ENCODE measurements at places on chromosomes 3 and 15.

GRCh38 chr3:183315739-183316138, 62.7 kb downstream of the B3GNT5 start:
- no peak for DNase-seq

DNA sequence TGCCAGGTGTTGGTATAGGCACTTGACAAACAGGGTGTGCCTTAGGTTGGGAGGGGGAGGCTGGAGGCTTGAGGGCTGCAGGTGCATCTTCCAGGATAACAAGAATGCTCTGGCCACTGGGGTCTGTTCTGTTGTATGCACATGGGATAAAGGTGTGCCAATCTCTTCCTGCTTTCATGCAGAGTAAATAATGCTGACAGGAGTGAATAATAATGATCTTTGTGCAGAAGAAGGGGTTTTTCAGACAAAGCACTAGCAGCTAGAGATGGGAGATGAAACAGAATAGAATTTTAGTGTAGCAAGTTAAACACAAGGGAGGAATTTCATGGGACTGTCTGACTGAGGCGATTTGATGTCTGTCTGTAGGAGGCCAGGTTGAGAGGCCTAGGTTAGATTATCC, 1.9 kb upstream of the ROPN1 start:
- no peak for DNase-seq

- DNase-seq, result no peak
Measured at GRCh38 chr3:72303926-72304325, 519.0 kb upstream of the PROK2 start.

GRCh38 chr3:170695486-170696064, 109.7 kb upstream of the SLC7A14 start:
- DNase-seq, result no peak

DNA sequence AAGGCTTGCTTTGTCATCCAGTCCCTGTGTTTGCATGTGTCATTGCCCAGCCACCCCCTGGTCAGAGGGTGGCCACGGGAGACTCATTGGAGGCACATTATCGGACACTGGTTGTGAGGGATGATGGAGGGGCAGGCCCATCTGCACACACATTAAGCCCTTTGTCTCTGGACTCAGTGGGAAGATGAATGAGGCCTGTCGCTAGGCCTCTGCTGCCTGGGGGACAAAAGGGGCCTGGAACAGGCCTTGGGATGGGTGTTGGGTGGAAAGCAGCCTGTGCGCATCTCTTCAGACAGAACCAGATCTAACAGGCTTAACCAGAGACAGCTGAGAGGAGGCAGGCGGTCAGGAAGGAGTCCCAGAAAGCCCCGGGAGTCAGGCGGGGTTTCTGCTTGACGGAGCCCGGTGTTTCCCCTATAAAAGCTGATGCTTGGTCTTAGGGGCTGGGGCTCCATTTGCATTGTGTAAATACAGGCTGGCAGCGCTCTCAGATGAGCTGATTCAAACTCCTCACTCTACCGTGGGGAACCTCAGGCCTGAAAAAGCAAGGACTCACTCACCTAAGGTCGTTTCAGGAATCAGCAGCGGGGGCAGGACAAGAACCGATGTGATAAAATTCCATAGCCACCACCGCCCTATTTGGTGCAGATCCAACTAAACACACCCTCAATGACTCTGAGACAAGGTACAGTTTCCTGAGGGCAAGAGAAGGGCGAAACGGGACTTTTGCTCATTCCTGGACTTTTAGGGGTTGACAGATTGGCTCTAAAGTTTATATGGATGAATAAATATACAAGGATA, 17.1 kb upstream of the SKIC8 start:
- DNase-seq, result no peak

DNA sequence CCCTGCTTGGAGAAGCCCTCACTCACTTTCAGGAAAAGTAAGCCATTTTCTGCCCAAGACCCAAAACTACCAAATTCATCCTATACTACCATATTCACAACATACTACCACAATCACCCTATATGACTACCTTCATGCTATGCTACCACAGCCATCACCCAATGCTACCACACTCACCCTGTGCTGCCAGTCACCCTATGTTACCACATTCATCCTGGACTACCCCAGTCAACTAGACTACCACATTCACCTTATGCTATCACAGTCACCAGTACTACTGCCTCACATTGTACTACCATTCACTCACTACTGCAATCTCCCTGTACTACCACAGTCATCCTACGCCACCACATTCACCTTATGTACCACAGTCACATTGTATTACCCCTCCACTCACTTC, 58.4 kb upstream of the CDV3 start:
- no peak for DNase-seq

DNA sequence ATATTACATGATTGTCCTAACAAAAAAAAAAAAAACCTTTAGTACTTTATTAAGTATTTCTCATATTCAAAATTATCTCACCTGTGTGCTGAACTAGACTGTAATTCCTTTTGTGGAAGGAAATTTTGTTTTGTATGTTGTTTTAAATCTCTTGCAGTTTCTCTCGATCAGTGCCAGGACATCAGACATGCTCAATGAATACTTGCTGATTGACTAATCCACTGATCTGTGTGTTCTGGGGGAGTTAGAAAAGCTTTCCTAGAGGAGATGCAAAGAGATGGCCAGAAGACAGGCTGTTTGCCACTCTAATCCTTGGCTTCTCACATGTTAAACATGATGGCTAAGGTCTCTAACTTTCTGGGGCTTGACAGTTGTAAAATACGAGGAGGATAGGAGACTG, 233.3 kb upstream of the NR2E3 start:
- no peak for DNase-seq

- DNase-seq, result peak; percentile 22
Measured at GRCh38 chr3:87771337-87772192, 287.2 kb downstream of the CGGBP1 start.

DNA sequence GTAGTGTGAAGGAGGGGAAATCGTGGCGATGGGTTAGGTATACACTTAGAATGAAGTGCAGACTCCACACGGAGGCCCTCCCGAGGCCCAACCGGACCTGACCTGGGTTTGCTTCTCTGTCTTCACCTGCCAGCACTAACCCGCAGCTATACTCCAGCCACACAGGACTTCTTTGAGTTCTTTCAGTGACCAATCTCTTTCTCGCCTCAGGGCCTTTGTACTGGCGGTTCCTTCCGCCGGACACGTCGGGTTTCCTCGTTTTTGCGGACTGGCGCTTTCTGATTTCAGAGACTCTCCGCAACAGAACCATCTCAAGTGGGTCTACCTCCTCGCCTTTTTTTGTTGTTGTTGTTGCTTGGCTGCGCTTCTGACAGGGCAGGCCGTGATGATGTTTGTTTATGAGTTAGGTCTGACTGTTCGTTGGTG, at the start of gene NEIL1:
NEIL1 (plus strand) TSS at position 244 of the 426 bp plus-strand sequence. CDS start 1,867 bp downstream, outside the sequence.
- no peak for DNase-seq

DNA sequence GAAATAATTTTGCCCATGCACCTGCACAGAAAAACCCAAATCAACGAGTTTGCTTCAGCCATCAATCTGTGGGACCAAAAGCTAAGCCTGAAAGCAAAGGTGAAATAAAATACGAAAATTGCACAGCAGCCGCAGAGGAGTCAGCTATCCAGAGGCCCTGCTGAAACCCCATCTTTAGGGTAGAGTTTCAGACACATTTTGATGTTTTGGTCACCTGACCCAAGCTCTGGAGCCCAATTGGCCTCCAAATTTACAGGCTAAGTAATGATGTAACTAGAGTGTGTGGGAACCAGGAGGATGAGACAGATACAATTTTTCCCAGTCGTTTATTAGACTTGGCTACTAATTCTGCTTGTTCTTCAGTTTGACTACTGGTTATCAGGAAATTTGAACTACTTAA, 308.6 kb upstream of the ATP11B start:
- DNase-seq, result no peak

DNA sequence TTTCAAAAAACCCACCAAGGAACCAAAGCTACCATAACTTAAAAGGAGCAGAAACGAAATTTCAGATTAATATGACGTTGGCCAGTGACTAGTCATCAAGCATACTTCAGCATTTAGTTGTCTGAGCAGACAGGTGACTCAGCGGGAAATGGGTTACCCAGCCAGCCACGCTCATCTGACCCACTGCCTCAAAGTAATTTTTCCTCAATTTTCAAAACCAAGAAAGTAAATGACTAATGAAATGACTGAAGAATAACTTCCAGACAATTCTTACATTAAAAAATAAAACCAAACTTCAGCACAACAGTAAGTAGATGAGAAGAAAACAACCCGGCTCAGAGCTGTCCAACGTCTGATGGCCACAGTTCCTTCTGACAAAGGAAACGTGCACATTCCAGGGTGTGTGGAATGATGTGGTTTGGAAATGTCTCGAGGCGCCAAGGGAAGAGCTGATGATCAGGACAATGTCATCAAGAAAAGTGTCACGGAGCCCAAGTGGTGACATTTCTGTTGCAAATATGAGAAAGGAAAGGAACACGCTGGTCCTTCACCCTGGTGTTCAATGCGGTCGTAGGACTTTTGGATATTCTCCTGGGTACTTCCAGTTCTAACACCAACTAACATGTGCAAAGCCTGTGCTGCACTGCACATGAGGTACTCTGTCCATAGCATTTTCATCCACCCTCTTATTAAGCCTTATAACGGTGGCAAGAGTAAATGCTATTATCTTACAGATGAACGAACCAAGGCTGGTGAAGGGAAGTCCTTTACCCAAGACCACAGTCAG, 79.1 kb downstream of the FOXP1 start:
- peak; percentile 77 for DNase-seq

- no peak for DNase-seq
Measured at GRCh38 chr3:155248531-155249187, 44.8 kb downstream of the STRIT1 start.

DNA sequence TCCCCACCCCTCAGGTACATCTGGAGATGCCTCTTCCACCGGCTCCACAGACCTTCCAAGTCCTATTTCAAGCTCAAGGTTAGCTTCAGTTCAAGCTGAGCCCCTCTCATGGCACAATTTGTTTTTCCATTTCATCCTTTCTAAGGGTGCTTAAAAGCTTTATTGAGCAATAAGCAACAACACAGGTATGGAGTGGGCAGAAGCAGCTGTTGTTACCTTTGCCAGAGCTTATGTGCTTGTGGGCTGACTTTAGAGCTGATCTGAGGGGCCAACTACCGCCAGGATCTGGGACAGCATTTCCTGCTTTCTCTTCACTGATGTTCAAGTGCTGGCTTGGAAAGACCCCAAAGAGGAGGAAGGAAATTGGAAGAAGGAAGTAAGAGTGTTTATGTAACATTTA, 140.0 kb upstream of the KLHL25 start:
- no peak for DNase-seq

GRCh38 chr3:104514371-104514770, 852.3 kb upstream of the ALCAM start:
- no peak for DNase-seq

DNA sequence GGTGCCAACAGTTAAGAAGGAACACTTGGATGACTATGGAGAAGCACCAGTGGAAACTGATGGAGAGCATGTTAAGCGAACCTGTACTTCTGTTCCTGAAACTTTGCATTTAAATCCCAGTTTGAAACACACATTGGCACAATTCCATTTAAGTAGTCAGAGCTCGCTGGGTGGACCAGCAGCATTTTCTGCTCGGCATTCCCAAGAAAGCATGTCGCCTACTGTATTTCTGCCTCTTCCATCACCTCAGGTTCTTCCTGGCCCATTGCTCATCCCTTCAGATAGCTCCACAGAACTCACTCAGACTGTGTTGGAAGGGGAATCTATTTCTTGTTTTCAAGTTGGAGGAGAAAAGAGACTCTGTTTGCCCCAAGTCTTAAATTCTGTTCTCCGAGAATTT, 3.0 kb downstream of the SKIL start:
- no peak for DNase-seq

DNA sequence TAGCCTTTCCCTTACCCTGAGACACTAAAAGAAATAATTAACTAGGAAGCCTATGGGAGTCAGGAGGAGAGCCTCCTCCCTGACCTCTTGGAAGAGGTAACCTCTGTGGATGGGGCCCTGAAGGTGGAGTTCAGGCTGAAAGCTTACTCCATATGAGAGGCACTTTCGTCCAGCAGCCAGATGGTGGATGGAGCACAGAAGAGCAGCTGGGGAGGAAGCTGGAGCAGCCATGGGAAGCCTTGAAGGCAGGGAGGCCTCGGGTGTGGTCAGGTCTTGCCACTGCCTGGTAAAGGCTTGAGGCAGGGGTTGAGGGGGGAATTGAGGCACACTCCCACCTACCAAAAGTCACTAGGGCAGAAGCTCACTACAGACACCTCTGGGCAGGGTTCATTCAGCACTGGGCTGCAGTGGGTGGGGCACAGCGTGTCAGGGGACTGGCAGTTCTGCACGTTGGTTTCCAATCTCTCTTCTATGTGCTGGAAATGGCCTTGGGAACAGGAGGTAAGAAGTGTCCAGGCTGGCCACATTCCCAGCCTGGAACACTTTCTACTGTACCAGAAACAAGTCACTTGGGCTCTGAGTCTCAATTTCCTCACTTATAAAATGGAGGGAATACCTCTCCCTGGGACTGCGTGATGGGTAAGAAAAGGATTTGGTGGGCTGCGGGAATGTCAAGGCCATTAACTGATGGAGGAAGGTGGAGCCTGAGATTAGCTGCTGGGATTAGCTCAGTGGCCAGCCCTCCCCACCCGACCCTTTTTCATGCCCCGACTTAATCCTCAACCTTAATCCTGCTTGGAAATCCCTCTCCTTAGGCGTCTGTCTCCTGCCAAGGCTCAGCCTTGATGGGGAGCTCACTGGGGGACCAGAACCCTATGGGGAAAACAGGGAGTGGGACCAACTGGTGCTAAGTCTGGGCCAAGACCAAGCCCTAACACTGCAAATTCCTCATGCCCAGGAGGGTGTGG, 5.4 kb downstream of the PCBP4 start:
- no peak for DNase-seq

DNA sequence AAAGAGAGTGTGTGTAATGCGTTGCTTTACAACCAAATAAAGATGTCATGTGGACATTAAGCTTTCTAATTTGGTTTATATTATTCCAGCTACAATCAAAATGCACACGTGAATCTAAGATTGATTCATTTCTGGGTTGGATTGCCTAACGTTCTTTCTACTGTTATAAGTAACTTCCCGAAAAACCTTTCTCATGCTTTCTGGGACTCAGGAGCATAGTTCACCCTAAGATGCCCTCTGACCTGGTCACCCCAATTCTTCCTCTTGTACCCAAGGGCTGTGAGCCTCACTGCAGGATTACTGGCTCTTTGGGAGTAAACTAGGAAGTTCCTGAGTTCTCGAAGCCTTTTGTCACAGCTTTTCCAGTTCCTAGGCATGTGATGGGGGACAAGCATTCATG, 12.7 kb upstream of the LMCD1 start:
- no peak for DNase-seq

DNA sequence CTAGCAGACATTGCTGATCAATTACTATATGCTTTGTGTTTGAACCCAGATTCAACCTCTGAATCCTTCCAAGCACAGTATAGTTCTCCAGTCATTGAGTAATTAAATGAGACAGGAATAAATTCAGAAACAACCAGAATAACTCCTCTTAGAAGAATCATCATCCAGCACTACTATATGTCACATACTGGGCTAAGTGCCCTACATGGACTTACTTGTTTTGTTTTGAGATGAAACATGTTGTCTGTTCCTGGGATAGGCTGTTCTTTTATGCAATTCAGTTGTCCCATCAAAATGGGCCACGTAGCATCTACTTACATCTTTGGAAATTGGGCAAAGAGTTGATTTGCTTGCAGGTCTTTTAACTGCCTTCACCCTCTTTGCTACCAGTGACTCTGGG, 365.5 kb upstream of the SUCLG2 start:
- DNase-seq, result no peak

All from stimulated activated CD4-positive, alpha-beta T cell treated with anti-CD3 and anti-CD28 coated beads, Interleukin-4, amount 100 ng/mL, for 4 hours (primary cell).